Hippocampal formation (tissue), 2 donors: ENCODE measurements at places on chromosomes 12 and 14.

DNA sequence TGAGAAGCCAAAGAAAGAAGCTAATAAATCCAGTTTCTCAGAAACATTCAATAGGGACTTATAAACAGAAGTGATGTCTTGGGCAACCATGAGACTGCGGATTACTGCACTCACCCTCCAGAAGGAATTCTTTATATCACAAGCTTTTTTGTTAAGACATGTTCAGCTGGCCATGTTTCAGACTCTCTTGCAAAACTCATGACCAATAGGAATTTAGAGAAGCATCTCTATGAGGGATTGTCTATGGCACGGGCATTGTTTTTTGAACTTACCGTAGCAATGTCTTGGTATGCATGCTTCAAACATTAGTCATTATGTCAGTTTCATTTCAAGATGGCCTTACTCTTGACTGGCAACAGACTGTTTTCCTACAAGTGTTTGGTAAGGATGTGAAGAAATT is 15.5 kb upstream of the ZNF268 start:
- DNase-seq, result no peak

- DNase-seq, result no peak
These were observed 914.7 kb downstream of the NRXN3 start for GRCh38 chr14:79084861-79085260.

- no peak for DNase-seq
These were observed 131.2 kb downstream of the SCARB1 start for GRCh38 chr12:124732275-124733075.

- DNase-seq, result no peak
These were observed 8.8 kb downstream of the OLR1 start for GRCh38 chr12:10163084-10163483.

- DNase-seq, result no peak
These were observed 214.5 kb downstream of the BTG1 start for GRCh38 chr12:91931111-91931510.

GRCh38 chr14:96838449-96838848 is 41.3 kb downstream of the VRK1 start:
- DNase-seq, result no peak

- no peak for DNase-seq
These were observed 212.8 kb upstream of the CAND1 start for GRCh38 chr12:67056329-67056728.

DNA sequence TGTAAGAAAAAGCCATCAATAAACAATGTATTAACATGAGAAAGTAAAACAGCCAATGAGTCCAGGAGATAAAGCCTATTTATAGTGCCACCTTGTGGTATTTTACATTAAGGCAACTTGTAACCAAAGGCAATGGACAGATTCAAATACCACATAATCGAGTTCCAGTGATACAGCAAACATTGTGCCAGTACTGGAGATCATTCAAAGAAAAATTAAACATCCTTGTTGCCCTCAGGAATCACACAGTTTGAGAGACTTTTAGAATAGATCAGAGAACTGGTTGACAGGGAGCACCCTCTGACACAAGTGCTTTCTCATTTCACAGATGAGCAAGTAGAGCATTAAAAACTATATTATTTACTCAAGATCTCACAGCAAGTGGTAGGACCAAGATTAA is 98.1 kb downstream of the DDHD1 start:
- peak; percentile 89 for DNase-seq

DNA sequence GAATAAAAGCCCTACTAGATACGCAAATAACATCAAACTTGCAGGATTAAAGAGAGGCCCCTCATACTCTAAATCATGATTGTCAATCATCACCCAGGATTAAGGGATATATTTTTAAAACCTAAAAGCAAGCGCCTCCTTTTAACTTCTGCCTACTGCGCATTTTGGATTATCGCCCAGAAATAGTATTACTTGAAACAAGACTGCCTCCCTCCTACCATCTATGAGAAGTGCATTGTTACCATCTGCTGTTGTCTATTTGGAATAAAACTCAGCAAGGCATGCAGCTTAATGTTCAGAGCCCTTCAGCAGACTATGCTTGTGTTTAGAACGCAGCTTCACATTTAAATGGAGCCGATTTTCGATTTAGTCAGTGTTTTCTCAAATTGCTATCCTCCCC is 79.6 kb downstream of the EXOC5 start:
- peak; percentile 0 for DNase-seq

GRCh38 chr14:26596543-26597061 is 1.2 kb downstream of the NOVA1 start:
- peak; percentile 62 for DNase-seq
